Ureter (tissue), 1 donor: ENCODE measurements at places on chromosomes 11 and 22.

GRCh38 chr11:116225236-116225635 lies 547.6 kb downstream of the BUD13 start:
- no peak for DNase-seq

- peak; percentile 18 for DNase-seq
Observed at GRCh38 chr22:49305966-49306631, 521.6 kb downstream of the BRD1 start.

- DNase-seq: no peak
Observed at GRCh38 chr11:108508653-108509593, 10.7 kb upstream of the POGLUT3 start.

DNA sequence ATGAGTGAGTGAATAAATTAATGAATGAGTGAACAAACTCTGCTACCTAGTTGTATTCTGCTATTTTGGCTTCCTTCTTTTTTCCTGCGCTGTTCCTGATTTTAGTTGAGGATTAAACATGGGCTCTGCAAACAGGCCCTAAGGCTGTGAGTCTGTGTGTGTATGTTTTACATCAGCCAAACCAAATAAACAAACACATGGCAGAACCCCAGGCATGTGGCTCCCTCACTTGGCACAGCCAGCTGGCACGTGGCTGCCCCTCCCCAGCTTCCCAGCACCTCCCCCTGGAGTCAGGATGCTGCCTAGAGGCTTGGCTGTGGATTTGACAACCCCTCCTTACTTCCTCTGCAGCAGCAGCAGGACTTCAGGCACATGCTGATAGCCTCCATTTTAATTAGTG lies 593.2 kb downstream of the INSC start:
- DNase-seq: peak; percentile 83

DNA sequence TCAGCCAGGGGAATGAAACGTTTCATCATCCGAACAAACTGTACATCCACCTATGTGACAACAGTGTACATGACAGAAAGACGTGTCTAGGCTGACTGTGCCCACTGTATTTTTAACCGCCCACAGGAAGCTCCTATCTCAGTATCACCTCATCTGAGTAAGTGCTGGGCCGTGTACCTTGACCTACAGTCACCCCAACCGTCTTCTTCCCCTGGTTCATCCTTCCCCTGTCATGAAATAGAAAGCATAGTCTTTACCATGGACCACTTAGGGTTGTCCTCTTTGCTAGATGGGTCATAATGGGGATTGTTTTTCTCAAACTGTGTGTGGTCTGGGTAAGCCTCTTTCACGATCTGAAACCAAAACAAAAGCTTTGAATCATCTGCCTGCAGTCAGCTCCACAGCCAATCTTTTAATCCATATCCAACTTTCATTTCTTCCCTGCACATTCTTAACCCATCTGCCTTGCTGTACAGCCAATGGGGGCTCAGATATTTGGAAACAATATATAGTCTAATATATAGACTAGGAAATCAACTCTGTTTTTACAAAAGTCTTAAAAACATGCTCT lies 4.2 kb downstream of the THYN1 start:
- no peak for DNase-seq

DNA sequence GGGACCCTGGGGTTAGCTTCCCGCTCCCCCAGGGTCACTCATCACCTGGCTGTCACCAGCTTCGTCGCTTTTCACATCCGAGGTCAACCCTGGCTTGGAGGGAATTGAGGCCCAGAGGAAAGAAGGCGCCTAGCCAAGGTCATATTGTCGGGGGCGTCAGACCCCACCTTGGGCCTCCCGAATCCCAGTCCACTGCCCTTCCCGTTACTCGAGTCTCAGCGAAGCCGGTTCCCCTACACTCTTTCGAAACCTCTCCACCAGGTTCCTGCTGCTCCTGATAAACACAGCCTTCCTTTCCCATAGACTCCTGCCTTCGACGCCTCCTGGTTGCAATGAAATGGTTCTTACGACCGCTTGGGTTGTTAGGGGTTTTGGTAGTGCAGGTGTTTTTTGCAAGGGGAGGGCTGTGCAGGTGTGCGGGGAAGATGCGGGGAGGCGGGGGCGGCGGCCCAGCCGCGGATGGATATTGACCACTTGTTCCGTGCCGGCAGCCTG lies 642 bp downstream of the NAA40 start:
- DNase-seq: no peak

DNA sequence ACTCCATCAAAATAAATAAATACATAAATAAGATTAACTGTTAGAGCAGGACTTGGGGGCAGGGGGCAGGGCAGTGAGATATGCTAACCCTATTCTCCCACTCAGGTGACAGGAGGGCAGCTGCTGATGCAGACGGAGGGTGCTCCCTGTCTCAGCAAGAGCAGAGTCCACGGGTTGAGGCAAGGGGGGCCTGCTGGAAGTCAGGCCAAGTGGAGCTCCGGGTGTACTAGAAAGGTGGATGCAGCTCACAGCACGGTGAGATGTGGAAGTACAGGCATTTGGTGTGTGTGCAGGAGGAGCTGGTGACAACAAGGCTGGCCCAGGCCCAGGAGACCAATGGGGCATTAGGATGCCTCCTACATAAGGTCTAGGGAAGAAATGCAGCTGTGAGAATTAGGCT lies 467.3 kb upstream of the B3GAT1 start:
- no peak for DNase-seq
